Uterus (tissue), 4 donors: ENCODE measurements at places on chromosomes 2 and 18. TPM values are rescaled to one million over a fixed set of nuclear protein-coding genes. Genes with fewer than 3 reads are reported as not detected.

GRCh38 chr2:573805-574392 lies 103.3 kb downstream of the TMEM18 start:
- H3K27ac ChIP-seq, result no peak overlapping the region
- no peaks in the 10 kb centered on the region for H3K36me3 ChIP-seq
- no peak overlapping the region for H3K4me3 ChIP-seq
- H3K27me3 ChIP-seq, result no peaks in the 10 kb centered on the region
- H3K4me1 ChIP-seq, result no peaks in the 10 kb centered on the region

GRCh38 chr2:218368621-218369153 lies 12.0 kb downstream of the CATIP start:
- peak overlapping the region; percentile 45 for H3K4me3 ChIP-seq
- H3K27ac ChIP-seq, result peak overlapping the region; percentile 95
- H3K27me3 ChIP-seq, result no peaks in the 10 kb centered on the region

DNA sequence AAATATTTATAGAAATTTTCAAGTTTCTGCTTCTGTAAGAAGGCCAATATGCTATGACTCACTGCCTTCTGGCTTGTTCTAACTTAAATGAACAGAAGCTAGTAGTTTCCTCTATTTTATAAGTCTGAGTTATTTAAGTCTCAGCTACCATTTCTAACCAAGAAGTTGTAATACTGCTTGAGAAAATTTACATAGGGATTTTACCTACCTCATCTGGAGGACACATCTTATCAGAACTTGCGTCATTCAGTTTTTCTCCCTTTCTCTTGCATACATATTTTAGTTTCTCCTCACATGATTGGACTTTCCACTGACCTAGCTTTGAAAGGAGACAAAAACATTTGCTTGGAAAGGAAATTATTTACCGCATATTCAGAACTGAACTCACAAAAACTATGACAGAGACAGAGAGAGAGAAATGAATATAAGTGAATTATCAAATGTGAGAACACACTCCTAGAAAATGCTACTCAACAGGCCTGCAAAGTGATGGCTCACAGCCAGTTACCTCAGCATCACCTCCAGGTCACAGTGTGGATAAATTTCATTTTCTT lies 81.1 kb upstream of the CD302 start:
- H3K27me3 ChIP-seq, result no peaks in the 10 kb centered on the region
- no peak for DNase-seq
- no peak overlapping the region for H3K4me3 ChIP-seq
- H3K27ac ChIP-seq, result peak overlapping the region; percentile 25
- H3K4me1 ChIP-seq, result no peaks in the 10 kb centered on the region

KCNS3 gene
- total RNA-seq, result 67.6 TPM

DES gene
- 2,323 TPM for total RNA-seq
